ENCODE measurements at places on chromosomes 1 and 21.

DNA sequence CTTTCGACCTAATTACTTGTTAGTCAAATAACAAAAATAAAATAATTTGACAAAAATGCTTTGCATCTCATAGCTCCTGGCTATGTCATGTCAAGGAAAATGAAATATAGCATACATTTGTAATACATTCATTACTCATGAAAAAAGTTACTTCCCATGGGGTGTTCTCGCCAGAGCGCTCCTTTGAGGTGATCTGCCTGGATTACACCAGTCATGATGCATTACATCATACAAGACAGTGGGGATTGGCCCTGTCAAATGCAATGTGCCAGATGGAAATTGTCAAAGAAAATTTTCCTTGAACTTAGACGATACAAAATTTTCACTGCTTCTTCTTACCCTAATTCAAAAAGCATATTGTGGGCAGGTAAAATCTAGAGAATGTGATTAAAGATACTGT lies 215.6 kb upstream of the B3GALT2 start:
- DNase-seq, result no peak

DNA sequence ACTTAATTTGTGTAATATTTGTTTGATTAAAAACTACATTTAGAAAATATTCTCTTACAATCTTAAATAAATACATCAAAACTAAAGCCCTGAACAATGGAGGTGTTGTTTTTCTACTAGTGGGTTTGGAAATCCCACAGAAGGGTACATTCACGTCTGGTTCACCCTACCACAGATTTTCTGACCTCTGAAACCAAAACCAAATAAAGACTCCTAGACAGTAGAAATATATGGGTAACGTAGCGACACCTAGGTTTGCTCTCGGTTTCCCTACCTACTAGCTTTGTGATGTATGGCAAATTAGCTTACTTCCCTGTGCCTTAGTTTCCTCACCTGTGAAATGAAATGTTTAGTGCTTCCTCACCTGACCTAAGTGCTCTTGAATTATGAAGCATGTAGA lies 312.6 kb downstream of the DPYD start:
- no peak for DNase-seq

GRCh38 chr1:161046605-161047228 lies 940 bp upstream of the USF1 start:
- DNase-seq, result no peak

DNA sequence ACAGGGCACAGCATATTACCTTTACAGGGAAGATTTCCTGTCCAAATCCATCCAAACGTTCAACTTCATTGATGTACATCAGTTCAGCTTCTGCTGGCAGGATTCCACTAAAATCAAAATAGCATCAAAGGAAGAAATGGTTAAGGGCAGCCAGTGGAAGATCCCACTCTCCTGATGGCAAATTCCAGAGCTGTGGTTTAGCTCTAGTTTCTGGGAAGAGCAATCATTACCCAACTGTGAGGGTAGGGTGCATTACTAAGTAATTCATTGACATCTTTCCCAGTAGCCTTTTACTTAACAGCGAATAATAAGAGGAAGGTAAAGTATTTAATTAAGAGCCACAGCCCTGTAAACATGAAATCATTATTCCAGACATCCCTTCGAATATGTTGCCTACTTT lies 120.7 kb downstream of the SMYD2 start:
- DNase-seq, result no peak

GRCh38 chr1:223421676-223422075 lies 28.5 kb downstream of the CCDC185 start:
- DNase-seq, result no peak

GRCh38 chr1:13510499-13510898 lies 3.3 kb downstream of the LRRC38 start:
- DNase-seq, result no peak

DNA sequence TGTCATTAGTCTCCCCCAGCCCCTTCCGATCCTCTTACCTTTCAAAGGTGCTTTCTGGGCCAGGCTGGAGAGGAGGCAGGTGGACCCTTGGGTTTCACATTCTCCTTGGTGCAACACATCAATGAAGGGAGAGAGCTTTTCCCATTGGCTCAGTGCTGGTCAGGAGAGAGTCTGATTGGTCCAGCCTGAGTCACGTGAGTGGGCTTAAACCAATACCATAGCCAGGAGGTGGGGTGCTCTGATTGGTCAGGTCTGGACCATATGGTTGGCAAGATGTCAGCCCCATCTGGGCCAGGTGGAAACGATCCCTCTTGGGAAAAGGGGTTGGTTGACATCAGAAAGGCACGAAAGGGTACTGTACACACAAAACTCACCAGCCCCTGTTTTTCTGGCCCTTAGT lies 44.8 kb upstream of the ABCG1 start:
- DNase-seq, result peak; percentile 55

GRCh38 chr1:231177936-231178335 lies 16.1 kb downstream of the TRIM67 start:
- DNase-seq, result no peak

DNA sequence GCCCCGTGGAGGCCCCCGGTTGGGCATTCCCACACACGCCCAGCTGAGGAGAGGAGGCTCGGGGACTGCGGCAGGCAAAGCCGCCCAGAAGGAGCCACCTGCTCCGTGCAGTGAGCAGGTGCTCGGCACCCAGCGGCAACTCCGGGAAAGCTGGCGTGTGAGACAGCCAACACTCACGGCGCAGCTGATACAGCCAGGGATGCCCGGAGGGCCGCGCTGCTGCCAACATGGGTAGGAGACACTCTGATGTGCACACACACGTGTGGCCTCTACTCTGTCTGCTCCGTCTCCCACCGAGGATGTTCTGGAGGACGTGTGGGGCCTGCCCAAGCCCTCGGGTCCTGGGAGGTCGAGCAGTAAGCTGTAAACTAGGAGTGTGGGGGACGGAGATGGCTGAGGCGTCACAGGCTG lies 12.9 kb downstream of the MORN1 start:
- DNase-seq, result no peak

- no peak for DNase-seq
Measured at GRCh38 chr1:42748461-42749410, 8.7 kb upstream of the CLDN19 start.

DNA sequence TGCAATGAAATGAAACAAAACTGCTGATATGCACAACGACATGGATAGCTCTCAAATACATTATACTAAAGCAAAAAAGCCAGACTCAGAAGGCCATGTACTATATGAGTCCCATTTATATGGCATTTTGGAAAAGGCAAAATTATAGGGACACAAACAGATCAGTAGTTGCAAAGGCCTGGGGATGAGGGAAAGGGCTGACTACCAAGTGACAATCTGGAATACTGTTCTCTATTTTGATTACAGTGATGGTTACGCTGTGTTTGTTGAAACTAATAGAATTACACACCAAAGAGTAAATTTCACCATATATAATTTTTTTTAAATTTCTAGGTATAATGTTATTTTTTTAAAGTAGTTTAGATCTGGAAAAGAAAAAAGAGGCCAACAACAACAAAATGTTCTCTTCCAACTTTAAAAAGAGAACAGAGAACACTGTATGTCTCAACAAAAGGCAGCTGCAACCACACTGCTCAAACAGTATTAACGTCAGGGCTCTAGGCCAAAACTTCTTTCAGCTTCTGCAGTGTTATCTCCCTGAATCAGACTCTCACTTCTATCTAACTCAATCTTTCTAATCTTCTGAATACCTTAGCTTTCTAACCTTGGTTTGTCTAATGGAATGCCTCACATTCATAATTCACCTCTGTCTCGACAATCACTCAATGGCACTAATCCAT lies 75.8 kb downstream of the FOXJ3 start:
- no peak for DNase-seq

DNA sequence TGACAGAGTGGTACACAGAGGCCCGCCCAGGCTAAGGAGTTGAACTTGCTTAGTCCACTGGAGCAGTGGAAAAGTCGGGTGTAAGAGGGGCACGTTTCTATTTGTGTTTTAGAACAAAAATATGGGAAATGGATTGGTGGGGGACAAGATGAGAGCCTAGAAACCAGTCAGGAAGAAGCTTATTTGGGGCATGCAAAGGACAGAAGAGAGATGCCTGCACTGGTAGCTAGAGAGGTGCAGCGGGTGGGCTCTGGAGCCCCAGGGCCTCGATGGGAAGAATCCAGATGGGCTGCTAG lies 1.2 kb upstream of the LIN9 start:
- DNase-seq, result peak; percentile 58

GRCh38 chr1:70234733-70235132 lies 13.6 kb downstream of the SRSF11 start:
- DNase-seq, result no peak

- DNase-seq, result no peak
Measured at GRCh38 chr1:46592823-46593222, 11.2 kb downstream of the MKNK1 start.

DNA sequence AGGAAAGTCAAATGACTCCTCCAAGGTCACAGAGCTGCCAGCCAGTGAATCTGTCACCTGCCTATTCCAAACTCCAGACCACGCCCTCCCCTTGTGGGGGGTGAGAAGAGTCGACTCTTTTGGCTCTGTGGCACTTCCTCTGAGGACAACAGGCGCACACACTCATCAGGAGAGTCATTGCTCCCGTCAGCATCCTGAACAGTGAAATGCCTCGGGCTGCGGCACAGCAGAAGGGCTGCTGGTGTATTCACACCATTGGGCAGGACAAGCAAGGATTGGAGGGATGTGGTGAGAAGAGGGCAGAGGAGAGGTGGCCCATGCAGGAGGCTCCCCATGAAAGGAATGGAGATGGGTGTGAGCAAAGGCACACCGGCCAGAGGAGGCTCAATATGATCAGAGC lies 239.0 kb downstream of the TOMM20 start:
- no peak for DNase-seq

DNA sequence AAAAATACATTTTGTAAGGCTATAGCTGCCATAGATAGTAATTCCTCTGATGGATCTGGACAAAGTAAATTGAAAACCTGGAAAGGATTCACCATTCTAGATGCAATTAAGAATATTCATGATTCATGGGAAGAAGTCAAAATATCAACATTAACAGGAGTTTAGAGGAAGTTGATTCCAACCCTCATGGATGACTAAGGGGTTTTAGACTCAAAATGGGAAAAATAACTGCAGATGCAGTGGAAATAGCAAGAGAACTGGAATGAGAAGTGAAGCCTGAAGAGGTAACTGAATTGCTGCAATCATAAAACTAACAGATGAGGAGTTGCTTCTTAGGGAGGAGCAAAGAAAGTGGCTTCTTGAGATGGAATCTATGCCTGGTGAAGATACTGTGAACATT lies 230.8 kb downstream of the KCTD3 start:
- DNase-seq, result no peak

DNA sequence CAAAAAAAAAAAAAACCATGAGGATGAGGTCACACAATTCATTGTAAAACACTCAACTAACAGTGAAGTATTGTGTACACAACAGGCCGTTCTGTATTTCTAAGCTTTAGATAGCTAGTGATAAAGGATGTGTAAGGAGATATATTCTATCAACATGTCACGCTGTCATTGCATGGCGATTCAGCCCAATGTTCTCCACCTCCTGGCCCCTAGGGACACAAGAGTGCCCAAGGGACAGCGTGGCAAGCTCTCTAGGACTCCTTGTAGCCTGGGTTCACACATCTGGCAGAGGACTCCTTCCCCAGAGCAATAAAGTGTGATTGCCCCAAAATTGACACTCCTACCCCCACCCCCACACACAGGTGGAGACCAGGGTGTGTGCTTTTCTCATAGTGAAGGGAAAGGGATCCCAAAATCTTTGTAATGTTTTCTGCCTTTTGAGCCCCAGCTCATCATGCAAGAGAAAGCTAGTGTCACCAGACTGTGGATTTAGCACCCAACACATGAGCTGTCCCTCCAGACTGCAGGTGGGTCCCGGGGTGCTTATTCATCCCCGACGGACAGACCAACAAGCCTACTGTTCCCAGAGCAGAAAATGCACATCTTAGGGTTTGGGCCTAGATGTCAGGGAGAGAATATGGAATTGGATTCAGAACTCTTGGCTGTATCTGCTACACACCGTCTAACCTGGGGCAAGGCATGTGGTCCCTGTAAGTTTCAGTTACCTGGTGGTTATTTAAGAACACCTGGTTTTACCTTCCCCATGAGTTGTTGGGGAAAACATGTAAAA lies 11.5 kb downstream of the TMPRSS3 start:
- DNase-seq, result no peak

- DNase-seq, result no peak
Measured at GRCh38 chr1:32172621-32173245, 6.7 kb upstream of the TXLNA start.
